Osteoblast (primary cell): ENCODE measurements at places on chromosomes 6 and 20. TPM values are rescaled to one million over a fixed set of nuclear protein-coding genes. Genes with fewer than 3 reads are reported as not detected.

DNA sequence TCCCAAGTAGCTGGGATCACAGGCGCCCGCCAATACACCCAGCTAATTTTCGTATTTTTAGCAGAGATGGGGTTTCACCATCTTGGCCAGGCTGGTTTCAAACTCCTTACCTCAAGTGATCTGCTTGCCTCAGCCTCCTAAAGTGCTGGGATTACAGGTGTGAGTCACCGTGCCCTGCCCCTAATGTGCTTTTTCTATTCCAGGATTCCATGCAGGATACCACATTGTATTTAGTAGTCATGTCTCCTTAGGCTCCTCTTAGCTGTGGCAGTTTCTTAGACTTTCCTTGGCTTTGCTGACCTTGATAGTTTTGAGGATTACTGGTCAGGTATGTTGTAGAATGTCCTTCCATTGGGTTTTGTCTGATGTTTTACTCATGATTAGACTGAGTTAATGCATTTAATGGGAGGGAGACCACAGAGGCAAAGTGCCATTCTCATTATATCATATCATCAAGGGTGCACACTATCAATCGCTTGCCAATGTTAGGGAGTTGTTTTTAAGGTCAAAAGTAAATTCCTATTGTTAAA lies 39.6 kb upstream of the TNFAIP3 start:
- DNase-seq, result no peak
- no peaks in the 10 kb centered on the region for H3K36me3 ChIP-seq
- peaks cover 36% of the 10 kb centered on the region for H3K4me1 ChIP-seq
- H3K4me3 ChIP-seq, result no peak overlapping the region

The SGK1 gene
- total RNA-seq, result 69.8 and 91.6 TPM in 2 replicates

- no peaks in the 10 kb centered on the region for H3K4me1 ChIP-seq
- H3K36me3 ChIP-seq, result no peaks in the 10 kb centered on the region
- H3K27ac ChIP-seq, result no peak overlapping the region
- no peaks in the 10 kb centered on the region for H3K27me3 ChIP-seq
- no peak for DNase-seq
Measured at GRCh38 chr6:167736486-167737204, 90.1 kb upstream of the AFDN start.

The OR2H1 gene
- total RNA-seq, result not detected in 2 replicates
